ENCODE measurements at places on chromosomes 16 and 17.

- DNase-seq: no peak
Observed at GRCh38 chr16:82146556-82146955, 23.5 kb downstream of the MPHOSPH6 start.

- no peak for DNase-seq
Observed at GRCh38 chr17:46984892-46985291, 5.8 kb upstream of the RPRML start.

- DNase-seq: no peak
Observed at GRCh38 chr17:80936218-80936617, 55.4 kb upstream of the CHMP6 start.

GRCh38 chr17:78607038-78607437 lies 29.8 kb upstream of the DNAH17 start:
- DNase-seq: no peak

DNA sequence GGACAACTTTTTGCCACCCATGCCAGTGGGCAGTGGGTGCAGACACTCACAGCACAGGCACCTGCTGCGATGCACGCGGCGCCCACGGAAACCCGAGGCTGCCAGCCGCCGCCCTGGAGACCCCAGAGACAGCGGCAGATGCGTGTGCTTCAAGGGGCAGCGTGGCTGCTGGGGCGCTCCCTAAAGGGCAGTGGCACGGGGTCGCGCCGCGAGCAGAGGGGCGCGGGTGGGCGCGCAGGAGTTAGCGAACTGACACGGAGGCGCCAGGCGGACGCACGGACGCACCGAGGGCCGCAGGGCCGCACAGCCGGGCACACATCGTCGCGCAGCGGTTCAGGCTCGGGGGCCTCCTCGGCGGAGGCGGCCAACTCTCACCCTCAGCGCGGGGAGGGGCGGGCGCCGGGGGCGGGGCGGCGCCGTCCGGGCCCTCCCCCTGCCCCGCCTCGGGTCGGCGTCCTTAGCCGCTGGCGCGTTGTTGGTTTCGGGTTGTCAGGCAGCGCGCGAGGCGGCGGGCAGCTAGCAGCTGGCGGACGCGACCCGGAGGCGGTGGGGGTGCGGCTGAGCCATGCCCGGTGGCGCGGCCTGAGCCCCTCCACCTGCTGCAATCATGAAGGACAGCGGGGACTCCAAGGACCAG lies at the start of gene KIF19:
Gene KIF19 (plus strand): TSS at position 484 of the 637 bp plus-strand sequence. CDS start 124 bp downstream, at position 608.
- no peak for DNase-seq

- no peak for DNase-seq
Observed at GRCh38 chr16:82395212-82395611, 225.2 kb upstream of the MPHOSPH6 start.

DNA sequence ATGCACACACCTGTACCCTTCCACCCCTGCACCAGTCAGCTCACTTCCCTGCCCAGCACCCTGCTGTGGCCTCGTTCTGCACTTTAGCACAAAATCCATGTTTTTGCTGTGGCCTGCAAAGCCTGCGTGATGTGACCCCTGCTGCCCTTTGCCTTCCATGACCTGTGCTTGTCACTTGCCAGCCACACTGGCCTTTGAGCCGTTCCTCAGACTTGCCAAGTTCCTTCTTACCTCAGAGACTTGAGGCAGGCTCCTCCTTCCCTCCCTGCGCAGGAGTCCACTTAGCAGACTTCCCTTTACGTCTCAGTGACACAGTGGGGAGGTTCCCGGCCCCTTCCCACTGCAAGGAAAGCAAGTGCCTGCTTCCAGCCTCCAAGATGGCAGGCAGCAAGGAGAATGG lies 134.7 kb downstream of the SNX29 start:
- no peak for DNase-seq

- DNase-seq: no peak
Observed at GRCh38 chr17:850086-850850, 68.1 kb downstream of the MRM3 start.

DNA sequence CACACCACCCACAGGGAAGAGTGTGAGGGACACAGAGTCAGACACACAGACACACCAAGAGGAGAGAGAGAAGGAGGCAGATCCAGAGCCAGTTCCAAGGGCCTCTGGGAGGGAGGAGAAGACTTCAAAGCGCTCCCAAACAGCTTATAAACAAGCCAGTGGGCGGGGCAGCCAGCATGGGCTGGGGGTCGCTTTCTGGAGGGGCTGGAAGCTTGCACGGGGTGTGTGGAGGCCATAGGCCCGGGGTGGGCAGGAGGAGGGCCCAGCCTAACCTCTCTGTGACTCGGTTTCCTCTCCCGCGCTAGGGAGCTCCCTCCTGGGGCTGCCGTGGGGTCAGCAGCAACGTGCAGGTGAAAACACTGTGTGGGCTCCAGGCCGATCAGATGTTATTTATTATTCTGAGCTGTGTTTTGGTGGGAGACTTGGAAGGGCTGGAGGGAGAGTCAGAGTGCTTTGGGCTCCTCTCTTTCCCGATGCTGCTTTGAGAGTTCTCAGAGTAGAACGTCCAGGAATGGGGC lies 2.5 kb upstream of the WFIKKN2 start:
- DNase-seq: no peak

GRCh38 chr17:17413821-17414220 lies 63.0 kb upstream of the MED9 start:
- peak; percentile 30 for DNase-seq

GRCh38 chr16:85522842-85523601 lies 90.1 kb upstream of the GSE1 start:
- DNase-seq: peak; percentile 21

GRCh38 chr17:37691807-37692206 lies 48.6 kb upstream of the DDX52 start:
- DNase-seq: peak; percentile 71

- DNase-seq: no peak
Observed at GRCh38 chr16:4706871-4707270, 13.5 kb downstream of the NUDT16L1 start.

DNA sequence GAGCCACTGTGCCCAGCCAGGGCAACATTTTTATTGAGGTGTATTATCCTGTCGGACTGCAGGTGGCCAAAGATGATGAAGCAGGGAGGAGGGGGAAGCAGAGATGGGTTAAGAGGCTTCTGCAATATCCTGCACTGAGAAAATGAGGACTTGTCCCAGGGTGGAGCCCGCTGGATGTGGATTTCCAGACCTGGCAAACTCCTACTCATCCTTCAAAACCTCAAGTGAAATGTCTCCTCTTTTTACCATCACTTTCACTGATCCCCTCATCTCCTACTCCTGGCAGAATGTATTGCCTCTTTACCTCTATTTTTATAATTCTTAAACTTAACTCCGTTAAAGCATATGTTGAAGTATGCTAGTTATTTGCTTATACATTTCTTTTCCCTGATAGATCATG lies 60.9 kb downstream of the MGAT5B start:
- DNase-seq: no peak

DNA sequence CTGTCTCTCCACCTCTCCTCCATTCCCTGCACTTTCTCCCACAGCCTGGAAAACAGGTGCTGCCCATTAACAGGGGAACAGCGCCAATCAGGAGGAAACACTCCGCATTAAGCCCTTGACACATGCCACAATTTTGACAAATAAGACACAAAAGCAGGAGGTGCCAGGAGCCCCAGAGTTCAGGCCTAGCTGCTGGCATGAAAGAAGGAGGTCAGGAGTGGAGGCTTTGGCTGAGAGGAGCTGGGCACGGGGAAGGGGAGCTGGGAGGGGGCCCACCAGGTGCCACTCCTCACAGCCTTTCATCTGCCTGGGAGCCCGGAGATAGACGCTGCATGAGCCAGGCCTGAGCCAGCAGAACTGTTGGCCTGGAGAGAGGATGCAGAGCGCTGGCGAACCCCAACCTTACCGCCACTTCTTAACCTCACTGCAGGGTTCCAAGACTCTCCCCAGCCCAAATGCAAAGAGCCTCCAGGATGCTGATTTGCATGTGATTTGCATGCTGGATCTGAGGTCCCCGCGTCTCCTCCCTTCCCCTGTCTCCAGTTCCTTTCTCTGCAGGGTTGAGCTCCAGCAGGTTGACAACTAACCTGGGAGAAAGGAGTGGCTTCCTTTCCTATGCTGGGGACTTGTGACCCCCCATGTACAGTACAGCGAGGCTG lies 139.8 kb upstream of the SDK2 start:
- DNase-seq: no peak

DNA sequence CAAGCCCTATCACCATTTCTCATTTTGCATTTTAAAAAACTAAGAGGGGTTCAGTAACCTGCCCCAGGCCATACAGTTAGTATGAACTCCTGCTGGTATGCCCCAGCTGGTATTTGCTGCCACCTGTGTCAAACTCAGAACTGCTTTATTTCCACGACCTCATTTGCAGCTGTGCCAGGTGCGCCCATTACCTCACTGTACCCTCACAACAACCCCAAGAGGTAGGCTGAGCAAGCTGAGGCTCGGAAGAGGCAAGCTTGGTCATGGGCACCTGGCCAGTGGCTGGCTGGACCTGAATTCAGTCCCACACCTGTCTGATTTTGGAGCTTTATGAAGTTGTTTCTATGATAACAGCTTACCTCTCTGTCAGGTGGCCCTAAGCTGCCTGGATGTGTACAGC lies 7.6 kb downstream of the EPN2 start:
- no peak for DNase-seq

DNA sequence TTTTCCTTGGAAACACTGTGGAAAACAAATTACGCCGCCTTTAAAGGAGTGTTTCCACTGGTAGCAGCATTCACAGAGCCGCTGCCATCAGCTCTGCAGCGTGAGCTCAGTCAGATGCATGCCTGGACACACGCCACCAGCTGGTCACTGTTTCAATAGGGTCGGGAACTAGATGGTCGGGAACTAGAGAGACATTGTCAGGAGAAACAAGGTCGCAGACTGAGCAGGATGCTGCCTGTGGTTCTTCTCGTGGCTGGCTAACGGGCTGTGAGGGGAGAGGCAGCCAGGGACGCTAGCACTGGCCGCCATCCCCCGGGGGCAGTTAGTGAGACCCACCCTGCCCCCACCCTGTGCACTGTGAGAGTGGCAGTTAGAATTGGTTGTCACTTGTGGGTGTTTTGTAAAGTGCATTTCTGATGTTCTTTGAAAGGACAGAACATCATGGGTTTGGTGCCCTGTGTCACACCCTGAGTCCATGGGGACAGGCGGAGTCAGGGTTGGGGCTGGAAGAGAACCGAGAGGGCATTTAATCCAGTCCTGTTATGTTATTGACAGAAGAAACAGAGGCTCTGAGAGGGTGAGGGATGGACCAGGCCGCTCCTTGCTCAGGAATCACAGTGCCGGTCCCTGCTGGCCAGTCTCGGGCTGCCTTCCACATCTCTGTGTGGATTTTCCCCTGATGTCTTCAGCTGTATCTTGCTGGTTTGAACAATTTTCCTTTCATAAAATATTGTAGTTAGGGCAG lies 86.3 kb downstream of the SPECC1 start:
- peak; percentile 43 for DNase-seq

DNA sequence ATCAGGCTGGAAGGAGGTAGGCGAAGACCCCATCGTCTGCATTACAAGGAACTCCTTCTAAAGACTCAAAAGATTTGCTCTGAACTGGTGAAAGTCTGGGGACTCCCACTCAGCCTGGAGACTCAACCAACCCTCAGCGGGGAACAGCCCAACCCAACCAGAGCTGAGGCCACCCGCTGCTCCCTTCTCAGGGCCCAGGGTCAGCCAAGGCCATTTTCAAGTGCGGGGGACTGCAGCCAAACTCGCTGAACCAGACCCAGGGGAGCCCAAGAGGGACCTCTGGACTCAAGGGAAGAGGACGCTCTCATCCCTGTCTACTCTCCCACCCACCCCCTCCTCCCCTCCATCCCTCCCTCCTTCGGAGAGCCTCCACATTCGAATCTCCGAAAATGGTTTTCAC lies 24.1 kb downstream of the XYLT1 start:
- no peak for DNase-seq

- no peak for DNase-seq
Observed at GRCh38 chr17:8080799-8081219, 6.7 kb downstream of the ALOX12B start.

GRCh38 chr17:35898283-35899070 lies 18.3 kb upstream of the CCL5 start:
- DNase-seq: peak; percentile 18

Data from epithelial cell of esophagus (primary cell).